Left ventricle myocardium superior (tissue), 1 donor: ENCODE measurements at places on chromosomes 1 and 21.

DNA sequence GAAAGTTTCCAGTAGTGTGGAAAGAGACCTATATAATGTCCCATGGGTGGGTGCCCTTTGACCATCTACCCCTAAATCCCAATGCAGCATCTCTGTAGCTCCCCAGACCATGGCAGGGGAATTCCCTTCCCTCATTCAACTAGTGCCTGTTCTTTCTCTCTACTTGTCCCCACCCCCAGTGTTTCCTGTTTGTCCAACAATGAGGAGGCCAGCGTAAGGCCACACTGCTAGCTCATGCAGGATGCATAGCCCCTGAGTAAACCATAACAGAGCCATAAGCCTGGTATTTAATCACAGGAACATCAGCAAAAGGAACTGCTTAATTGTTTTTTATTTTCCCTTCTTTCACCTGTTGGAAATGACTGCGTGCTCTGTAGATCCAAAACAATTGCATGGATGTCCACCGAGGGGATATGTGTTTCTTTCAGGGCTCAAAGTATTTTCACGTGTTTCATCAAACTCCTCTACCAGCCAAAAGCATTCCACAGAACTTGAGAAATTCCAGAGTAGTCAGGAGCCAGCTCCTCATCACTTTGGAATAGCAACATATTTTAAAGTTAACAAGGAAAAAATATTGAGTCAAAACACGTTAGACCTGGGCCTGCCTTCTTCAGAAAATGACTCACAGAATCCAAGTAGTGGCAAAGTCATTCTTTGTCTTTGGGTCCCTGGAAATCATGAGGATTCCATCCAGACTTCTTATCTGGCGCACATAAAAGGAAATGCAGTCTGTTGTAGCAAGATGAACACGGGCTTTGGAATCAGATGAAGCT, 162.5 kb upstream of the SGIP1 start:
- no peak for DNase-seq

- no peak for DNase-seq
These were observed 14.1 kb downstream of the F5 start for GRCh38 chr1:169572187-169572586.

- no peak for DNase-seq
These were observed 2.0 kb downstream of the CR1 start for GRCh38 chr1:207497941-207498340.

DNA sequence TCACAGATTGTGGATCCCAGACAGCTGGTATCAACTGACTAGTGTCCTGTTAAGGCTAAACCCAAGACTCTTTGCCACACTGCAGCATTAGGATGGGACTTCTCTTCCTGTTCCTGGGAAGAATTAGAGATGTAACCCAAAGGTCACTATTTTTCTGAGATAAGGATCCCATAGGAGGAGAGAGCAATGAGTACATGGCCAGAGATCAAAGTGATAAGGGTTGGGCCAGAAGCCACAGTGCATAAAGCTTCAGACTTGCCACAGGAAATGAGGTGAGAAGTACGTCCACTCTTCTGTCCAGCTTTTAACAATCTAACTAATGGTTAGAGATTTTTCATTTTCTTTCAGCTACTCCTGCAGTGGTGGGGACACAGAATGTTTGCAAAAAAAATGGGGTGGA, at the start of gene HSD3B1:
HSD3B1 (plus strand) TSS at position 270 of the 400 bp plus-strand sequence. CDS start 267 bp downstream, outside the sequence.
- no peak for DNase-seq

GRCh38 chr1:190667914-190668313, 190.2 kb upstream of the BRINP3 start:
- DNase-seq = no peak

GRCh38 chr21:39180429-39181019, 2.7 kb downstream of the PSMG1 start:
- no peak for DNase-seq

GRCh38 chr21:26956216-26956615, 10.7 kb downstream of the ADAMTS5 start:
- DNase-seq = no peak

DNA sequence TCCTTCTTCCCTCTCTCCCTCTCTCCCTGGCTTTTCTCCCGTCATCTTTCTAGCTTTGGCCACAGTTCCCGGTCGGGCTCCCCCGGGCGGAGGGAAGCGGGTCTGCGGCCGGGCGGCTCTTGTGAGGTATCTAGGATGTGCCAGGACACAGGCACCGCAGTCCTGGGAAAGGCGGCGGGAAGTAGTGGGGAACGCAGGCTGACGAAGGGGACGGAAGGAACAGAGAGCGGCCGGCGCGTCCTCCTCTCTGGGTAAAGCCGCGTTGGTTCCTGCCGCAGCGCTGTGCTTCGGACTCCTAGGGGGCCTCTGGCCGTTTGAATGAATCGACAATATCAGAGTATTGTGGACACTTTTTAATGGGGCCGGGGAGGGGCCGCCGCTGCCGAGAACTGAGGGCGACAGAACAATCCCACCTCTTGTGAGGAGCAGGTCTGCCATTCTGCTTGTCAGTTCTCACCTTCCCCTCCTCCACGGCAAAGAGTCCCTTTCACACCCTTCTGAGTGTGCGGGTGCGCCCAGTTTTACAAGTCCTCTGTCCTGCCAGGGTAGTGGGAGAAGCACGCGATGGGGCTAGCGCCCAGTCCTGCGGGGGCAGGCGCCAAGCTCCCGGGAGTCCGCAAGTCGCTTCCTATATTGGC, 1.2 kb upstream of the LHX9 start:
- peak; percentile 66 for DNase-seq

DNA sequence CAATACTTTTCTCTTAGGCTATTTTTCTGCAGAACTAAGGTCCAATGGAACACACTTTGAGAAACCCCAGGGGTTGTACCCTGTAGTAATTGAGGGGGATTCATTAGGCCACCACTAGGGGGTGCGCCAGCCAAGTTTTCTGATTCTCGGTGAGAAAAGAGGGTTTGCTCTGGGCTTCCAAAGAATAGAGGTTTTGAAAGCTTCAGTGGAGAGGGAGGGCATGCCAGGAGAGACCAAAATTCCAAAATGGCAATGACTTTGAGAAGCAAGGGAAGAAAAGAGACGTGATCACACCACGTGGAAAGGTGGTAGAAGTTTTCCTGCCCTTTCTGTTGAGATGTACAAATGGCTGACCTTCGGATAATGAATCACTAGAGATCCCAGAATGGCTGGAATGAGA, 323.3 kb downstream of the RPS6KC1 start:
- DNase-seq = peak; percentile 67

DNA sequence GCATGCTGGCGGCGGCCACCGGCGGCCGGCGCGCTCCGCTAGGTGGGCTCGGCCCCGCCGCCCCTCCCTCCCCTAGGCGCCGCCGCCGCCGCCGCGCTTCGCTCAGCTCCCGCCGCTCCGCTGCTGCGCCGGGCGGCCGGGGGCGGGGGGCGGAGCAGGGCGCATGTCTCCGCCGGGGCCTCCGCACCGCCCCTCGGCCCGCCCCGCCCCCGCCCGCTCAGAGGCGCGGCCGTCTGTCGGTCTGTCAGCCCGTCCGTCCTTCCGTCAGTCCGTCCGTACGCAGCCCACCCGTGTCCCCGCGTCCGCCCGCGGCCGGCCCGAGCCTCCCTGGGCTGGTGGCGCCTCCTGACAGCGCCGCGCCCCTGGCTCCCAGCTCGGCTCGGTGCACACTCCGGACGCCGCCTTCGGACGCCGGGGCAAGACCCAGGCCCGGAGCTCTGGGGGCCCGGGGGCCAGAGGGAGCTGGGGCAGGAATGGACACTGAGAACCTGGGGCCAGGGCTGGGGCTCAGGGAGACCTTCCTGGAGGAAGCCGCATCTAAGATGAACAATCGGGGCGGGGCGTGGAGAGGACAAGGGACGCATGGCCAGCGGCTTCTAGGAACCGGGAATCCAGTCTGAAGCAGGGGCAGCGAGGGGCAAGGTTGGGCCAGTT, at the start of gene GPR153:
GPR153 (minus strand) TSS at position 138 of the 654 bp plus-strand sequence. CDS start 6,193 bp downstream, outside the sequence.
- DNase-seq = peak; percentile 82

GRCh38 chr1:58157256-58157655, 389.3 kb downstream of the OMA1 start:
- DNase-seq = no peak

DNA sequence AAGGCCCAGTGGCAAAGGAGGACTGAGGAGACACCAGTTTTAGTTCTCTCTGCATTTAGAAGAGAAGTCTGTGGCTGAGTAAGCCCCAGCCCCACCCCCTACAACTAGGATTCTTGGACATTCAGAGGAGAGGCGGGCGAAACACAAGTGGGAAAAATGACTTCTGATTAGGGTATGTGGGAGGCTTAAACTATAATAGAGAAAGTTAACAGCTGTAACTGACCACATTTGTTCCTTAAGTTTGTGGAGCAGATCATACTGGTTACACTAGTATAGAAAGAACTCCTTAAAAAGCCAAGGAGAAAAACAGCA, 11.2 kb upstream of the TRIM33 start:
- DNase-seq = no peak

DNA sequence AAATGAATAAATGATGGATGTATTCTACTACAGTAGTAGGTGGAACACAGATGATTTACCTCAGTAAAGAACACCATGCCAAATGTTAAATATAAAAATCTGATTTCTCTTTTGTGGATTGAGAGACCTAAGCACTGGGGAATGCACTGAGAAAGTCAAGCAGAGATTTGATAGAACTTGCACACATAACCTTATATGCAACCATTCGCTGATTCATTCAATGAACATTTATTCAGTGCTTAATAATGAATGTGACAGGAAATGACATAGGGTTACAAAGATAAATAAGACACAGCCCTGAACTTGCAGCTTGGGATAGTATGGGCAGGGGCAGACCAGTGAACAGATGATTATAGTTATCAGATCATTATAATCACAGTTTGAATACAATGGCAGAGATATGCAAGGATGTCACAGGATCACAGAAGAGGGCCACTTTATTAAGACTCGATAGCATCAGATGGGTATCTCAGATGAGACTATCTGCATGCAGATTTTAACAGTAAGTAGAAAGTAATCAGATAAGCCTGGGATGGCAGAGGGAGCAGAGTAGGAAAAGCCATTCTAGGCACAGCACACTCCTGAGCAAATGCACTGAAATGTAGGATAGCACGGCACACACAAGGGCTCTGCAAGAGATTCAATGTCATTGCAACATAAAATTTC, 169.4 kb downstream of the ASTN1 start:
- DNase-seq = no peak

- DNase-seq = peak; percentile 74
These were observed 923 bp upstream of the IFNGR2 start for GRCh38 chr21:33402001-33402979.

DNA sequence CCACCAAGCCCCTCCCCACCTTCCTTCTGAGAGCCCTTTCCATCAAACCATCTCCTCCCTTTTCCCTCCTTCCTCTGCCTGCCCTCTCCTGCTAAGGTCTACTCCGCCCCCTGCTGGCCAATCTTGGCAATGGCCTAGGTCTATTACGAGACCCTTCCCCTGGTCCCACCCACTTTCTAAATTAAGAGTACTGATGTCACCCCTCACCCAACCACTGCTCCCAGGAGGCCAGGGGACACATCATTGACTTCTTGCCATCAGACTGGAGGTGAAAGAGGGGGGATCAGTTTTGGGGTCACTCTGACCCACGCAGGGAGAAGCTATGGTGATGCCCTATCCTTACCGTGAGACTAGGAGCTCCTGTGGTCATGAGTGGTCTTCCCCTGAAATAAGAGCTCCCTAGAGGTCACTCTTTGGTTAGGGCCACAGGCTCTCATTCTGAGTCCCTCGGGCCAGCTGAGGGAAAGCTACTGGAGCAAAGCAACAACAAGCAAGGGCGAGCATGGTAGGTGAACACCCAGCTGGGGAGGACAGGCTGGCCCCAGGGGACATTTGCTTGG, 34.6 kb upstream of the S100A7 start:
- DNase-seq = peak; percentile 89

GRCh38 chr1:2819831-2820730, 18.6 kb upstream of the TTC34 start:
- peak; percentile 20 for DNase-seq

- no peak for DNase-seq
These were observed 15.4 kb upstream of the RBM34 start for GRCh38 chr1:235176486-235176885.
